ENCODE measurements at places on chromosomes 2 and 18.

DNA sequence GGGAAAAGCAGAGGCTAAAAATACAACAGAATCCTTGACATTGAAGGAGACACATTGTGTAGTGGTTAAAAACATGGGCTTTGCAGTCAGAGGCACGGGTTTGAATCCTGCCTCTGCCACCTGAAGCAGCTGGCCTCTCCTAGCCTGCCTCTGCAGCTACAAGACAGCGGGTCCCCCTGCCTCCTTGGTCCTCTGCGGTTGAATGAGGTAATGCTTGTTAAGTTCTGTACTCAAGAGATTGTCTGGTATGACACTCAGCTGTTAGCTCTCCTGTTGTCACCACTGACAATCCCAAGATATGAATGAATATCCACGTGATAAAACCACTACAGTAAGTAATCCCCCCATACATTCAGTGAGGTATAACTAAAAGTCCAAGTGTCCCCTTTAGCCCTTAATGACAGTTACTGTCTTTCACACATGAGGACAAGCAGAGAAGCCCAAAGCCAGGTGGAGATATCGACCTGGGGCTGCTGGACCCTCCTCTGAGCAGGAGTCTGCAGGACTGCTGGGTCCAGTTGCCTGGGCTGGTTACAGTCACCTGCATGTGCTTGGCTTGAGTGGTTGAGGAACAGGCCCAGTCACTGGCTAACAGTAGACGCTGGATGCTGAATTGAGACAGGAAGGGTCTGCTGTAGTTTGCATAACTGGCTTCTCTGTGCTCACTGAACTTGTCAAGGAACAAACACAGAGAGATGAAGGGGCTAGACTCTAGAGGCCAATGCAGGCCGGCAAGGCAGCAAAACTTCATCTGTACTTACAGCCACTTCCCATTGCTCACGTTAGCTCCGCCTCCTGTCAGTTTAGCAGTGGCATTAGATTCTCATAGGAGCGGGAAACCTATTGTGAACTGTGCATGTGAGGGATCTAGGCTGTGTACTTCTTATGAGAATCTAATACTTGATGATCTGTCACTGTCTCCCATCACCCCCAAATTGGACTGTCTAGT is 85.5 kb downstream of the TGFA start:
- DNase-seq: no peak

DNA sequence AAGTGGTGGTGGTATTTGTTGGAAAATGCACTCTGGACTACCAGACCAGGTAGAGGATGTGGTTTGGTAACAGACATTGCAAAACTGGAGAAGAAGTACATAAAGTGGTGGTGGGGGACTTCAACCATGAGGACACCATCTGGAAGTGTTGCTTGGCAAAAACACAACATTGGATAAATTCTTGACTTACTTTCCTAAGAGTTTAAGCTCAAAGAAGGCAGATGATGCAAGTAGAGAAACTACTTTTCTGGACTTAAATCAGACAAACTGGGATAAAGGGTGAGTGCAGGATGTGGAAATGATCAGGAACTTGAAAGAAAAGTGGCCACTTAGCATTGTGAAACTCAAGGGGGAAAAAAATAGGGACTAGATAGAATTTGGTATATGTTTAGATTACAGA is 487.4 kb downstream of the ZEB2 start:
- no peak for DNase-seq

- no peak for DNase-seq
Observed at GRCh38 chr2:46117379-46117778, 179.8 kb upstream of the EPAS1 start.

DNA sequence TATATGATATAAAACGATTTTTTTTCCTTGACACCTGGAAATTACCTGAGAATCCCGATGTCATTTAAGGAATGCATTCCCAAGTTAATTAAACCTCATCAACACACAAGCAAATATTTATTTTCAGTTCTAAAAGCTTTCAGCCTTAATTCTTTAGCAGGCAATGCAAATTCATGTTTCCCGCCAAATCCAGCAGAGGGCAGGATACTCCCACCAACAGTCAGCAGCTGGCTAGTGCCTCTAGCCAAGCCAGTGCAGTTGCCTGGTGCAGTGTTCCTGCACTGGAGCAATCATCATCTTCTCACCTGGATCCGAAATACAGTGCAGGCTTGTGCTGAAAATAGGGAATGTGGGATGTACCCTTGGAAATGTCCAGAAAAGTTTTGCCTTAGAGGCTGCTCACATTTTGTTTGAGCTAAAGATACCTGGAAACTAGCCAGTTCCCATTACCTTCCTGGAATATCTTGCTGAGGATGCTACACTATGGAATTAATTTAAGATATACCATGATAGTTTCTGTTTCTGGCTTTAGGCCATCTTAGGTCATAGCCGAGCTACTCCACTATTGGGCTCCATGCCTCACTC is 48.4 kb upstream of the CYTIP start:
- peak; percentile 36 for DNase-seq

- no peak for DNase-seq
Observed at GRCh38 chr18:45562567-45563479, 52.5 kb upstream of the SLC14A2 start.

GRCh38 chr2:9946818-9947217 is 4.7 kb upstream of the GRHL1 start:
- no peak for DNase-seq

GRCh38 chr2:71545572-71546274 is 92.4 kb downstream of the DYSF start:
- no peak for DNase-seq

- DNase-seq: no peak
Observed at GRCh38 chr2:196333397-196333796, 162.0 kb upstream of the STK17B start.

GRCh38 chr18:50563376-50563775 is 3.5 kb downstream of the MAPK4 start:
- DNase-seq: no peak

DNA sequence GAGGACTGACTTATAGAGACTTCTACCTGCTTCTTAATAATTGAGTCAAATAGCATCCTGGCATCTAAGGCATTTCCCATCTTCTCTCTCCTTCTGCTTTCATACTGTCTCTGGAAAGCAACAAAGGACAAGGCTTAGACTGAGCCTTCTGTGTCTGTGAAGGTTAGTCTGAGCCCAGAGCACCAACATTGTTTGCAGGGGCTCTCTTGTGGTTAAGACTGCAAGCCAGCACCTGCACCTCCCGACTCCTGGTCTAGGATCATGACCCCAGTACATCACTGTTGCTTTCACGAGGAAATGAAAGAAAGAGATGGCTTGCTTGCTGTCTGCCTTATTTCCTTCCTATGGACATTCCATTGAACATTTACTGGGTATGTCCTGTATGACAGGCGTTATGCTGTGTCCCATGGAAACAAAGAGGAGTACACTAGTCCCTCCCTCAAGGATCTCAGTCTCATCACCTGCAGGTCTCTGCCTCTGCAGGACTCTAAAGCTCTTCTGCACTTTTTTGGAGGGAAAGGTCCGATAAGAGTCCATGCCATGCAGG is 315.8 kb upstream of the EPAS1 start:
- no peak for DNase-seq

DNA sequence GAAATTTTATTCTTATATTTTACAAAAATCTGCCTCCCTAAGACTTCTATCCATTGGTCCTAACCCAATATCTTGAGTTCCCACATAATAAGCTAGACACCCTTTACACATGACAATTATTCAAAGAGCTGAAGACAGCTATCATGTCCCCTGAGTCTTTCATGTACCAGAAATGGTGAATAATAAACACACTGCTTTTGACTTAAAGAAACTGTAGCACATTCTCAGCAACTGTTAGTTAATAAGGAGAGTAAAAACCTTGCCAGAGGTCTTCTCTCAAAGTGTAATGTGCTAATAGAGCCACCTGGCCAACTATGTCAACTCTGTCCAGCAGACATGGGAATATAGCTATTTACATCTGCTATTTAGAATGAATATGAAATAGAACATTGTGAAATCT is 109.7 kb upstream of the ARL5A start:
- DNase-seq: no peak

DNA sequence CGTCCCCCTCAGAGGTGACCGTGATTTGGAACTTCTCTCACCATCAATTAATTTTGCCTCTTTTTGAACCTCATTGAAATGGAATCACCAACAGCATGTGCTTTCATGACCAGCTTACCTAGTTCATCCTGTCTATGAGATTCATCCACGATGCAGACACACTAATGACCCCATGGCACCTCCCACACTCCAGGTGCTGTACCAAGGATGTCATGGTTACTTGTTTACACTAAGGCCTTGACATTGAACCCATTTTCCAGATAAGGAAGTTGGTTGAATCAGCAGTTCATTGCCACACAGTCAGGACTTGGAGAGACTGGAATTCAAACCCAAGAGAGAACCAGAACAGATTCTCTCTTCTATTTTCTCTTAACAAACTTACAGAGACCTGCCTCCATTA is 139.0 kb downstream of the ZFP36L2 start:
- DNase-seq: no peak

GRCh38 chr2:191112448-191112901 is 38.3 kb downstream of the STAT4 start:
- no peak for DNase-seq

DNA sequence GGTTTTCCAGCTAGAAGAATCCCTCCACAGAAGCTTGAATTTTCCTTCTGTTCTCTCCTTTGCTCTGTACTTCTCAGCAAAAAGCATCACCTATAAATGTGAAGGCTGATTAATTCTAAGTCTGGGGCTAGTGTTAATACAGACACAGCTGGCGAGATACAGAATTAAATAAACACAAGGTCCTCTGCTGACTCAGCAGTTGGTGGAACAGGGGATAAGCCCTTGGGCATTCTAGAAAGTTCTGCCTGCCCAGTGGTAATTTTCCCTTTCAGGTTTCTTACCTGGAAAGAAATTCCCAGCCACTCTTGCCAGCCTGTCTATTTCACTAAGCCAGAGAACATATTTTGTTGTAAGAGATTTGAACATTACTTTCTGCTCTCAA is 175.3 kb upstream of the MSH6 start:
- no peak for DNase-seq

DNA sequence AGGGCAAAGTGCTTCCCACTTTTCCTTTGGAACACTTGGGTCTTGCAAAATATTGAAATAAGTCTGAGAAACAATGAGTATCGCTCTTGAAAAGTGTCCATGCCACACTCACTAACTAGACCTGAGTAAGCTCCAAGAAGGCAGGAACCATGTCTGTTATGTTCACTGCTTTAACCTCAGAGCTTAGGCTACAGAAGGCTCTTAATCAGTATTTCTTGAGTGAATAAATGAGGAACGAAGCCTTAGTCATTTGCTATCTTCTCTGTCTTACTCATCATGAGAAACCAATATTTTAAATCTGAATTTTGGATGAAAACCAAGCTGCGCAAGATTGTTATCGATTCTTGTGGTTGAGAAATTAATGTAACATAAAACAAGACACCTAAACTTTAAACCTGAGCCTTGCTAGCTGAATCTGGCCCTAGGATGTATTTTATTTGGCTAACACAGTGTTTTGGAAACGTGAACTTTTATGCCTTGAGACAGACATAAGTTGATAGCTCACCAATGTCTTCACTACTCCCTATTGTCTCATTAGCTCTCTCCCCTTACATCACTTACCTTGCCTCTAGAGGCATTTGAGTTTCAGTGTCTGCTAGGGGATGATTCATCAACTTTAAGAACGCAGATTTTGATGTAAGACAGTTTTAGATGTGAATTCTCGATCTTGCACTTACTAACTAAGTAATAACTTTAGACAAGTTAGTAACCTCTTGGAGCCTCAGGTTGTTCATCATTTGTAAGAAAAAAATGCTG is 392.8 kb upstream of the MEIS1 start:
- DNase-seq: no peak

- DNase-seq: no peak
Observed at GRCh38 chr18:3773303-3773702, 323.3 kb downstream of the TGIF1 start.

GRCh38 chr18:76486038-76486437 is 9.0 kb downstream of the ZNF516 start:
- DNase-seq: no peak

GRCh38 chr2:223114170-223114569 is 62.2 kb downstream of the KCNE4 start:
- no peak for DNase-seq

GRCh38 chr2:12817870-12818269 is 101.1 kb downstream of the TRIB2 start:
- DNase-seq: no peak

GRCh38 chr2:3532941-3533340 is 13.6 kb upstream of the ADI1 start:
- no peak for DNase-seq

DNA sequence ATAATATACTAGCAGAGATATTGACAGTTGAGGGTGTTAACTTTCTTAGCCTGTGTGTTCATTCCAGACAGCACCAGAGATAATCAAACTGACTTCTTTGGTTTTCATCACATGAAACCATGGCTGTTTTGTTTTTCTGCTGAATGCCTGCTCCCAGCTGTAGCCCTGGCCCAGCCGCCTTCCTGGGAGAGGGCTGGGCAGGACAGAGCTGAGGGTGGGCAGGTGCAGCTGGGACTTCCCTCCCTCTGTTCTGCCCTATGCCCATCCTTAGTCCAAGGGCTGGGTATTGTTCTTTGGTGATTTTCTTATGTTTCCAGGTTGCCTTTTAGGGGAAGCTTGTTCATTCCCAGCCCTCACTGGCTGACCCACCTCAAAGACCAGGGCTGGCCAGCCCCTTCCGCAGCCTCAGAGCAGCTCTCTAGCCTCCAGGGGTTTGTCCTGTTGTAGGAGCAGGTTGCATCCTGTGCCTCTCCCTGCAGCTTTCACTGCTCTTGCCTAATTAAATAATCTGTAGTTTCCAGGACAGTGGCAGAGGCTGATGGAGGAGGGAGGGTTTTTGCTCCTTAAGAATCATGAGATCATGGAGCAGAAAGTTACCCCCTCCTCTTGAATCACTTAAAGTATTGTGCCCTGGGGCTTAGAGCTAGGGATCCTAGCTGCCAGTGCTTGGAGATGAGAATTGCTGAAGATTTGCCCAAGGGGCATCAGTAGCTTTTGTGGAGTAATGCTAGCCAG is 61.4 kb downstream of the MTCL1 start:
- DNase-seq: no peak

DNA sequence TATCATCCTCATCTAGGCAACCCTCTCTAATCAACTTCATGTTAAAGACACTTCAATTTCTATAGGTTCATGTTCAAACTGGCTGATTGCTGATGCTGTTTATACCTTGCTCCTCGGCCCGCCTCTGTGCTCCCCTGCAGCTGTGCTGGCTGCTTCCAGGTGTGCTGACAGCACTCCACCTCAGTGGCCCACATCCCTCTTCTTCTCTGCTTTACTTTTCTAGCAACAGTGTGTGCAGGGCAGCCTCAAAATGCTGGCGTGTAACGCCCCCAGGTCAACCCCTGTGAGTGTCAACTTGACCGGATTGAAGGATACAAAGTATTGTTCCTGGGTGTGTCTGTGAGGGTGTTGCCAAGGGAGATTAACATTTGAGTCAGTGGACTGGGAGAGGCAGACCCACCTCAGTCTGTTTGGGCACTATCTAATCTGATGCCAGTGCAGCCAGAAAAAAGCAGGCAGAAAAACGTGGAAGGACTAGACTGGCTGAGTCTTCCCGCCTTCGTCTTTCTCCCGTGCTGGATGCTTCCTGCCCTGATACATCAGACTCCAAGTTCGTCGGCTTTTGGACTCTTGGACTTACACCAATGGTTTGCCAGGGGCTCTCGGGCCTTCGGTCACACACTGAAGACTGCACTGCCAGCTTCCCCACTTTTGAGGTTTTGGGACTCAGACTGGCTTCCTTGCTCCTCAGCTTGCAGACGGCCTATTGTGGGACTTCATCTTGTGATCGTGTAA is 94.7 kb downstream of the COL6A3 start:
- DNase-seq: no peak

All from activated B cell treated with CpG ODN at 0.5 μM for 24 hours (primary cell).